ENCODE measurements at places on chromosomes 11 and 22.

- DNase-seq = no peak
Measured at GRCh38 chr11:35160902-35161597, 22.1 kb downstream of the CD44 start.

DNA sequence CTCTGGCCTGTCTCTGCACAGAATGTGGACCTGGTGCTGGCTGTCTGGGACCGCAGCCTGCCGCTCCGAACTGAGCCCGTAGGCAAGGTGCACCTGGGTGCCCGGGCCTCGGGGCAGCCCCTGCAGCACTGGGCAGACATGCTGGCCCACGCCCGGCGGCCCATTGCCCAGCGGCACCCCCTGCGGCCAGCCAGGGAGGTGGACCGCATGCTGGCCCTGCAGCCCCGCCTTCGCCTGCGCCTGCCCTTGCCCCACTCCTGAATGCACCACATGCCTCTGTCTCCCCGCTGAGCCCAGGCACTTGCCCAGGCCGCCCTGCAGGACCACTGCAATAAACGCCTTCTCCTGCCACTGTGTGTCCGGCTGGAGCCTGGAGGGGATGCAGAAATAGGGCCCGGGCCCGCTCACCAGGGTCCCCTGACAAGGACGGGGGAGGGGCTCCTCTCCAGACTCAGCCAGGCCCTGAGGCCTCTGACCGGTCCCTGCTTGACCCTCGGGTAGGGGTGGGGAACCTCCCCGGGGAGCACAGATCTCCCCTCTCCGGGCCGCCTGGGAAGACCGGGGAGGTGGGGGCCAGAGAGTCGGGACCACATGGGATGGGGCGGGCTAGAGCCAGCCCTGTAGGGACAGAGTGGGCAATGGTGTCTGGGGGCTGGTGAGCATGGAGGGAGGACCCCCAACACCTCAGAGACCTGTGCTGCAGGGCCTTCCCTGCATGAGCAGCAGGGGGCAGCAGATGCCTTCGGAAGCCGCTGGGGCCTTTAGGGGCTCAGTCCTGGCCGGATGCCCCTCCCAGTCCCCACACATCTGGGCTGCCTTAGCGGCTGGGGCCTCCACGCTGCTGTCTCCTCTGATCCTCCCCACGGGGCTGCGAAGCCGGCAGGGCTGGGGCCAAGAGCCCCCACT lies 1.4 kb upstream of the TNNI2 start:
- no peak for DNase-seq

- no peak for DNase-seq
Measured at GRCh38 chr22:40976866-40977700, 25.9 kb downstream of the RBX1 start.

- DNase-seq = no peak
Measured at GRCh38 chr11:14012846-14013245, 50.3 kb downstream of the SPON1 start.

- no peak for DNase-seq
Measured at GRCh38 chr11:66126064-66126463, 56.0 kb downstream of the PACS1 start.

GRCh38 chr22:47739291-47740015 lies 977.0 kb downstream of the TBC1D22A start:
- no peak for DNase-seq

- no peak for DNase-seq
Measured at GRCh38 chr11:108881131-108881530, 216.3 kb downstream of the DDX10 start.
